ENCODE measurements at places on chromosomes 1 and 21.

DNA sequence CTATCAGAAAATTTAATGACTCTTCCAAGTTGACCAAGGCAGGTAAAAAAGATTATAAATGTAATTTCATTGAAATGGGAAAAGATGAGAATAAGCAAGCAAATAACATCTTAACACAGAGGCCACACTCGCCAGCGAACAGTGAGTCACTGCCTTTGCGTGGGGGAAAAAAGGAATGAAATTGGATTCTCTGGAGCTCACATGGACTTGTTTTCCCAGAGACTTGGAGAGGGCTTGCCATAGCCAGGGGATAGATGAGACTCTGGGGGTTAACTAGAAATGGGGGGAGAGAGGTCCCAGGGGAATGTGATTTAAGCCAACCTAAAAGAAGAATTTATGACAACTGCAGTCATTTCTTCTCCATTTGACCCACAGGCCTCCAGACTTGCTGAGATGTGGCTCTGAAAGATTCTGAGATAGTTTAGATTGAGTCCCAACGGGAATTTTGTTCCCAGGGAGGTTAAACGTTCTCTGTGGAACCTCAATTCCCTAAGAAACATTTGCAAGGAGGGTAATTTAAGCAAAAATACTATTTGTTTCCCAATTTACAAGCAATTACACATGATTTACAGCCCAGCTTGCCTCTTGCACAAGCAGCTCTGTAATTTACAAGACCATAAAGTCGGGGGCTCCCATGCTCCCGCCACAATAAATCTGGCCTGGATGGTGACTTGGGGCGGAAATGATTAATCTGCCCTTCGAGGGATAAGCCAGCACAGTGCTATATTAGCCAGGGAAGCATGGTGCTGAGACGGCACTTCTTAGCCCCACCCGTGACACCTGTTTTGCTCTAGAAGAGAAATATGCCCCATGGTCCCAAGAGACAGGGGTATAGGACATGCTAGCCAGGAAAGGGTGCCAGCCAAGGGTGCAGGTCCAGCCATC, 68.8 kb downstream of the GRIK3 start:
- DNase-seq: no peak

DNA sequence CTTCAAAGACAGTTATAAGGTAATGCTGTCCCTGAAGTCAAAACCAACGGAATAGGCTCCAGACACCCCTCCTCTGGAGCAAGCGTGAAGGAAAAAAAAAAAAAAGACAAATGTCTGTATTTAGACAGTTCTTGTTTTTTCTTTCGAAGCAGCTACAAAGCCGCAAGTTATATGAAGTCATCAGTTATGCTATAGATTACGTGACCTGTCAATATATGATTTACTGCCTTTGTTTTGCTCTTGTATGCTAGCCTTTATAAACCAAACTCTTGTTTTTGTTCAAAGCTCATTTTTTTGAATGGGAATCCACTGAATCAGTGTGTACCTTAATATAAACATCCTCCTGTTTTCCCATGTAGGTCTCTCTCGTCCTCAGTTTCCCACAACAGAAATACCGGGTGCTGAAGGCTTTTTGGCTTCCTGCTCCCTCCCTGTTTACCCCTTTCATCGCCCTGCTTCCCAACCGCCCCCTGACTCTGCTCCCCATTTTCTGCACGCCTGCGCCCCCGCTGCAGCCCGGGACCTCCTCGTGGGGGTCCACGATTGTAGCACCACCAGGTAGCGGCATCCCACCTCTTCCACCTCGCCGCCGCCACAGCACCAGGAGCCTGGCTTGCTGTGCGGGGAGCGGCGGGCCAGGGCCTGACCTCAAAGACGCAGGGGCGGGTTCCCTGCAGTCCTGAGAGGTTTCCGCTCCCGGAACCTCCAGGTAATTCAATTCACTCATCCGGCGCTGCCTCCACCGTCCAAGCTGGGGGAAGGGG, 5.2 kb upstream of the ZNF678 start:
- DNase-seq: no peak

DNA sequence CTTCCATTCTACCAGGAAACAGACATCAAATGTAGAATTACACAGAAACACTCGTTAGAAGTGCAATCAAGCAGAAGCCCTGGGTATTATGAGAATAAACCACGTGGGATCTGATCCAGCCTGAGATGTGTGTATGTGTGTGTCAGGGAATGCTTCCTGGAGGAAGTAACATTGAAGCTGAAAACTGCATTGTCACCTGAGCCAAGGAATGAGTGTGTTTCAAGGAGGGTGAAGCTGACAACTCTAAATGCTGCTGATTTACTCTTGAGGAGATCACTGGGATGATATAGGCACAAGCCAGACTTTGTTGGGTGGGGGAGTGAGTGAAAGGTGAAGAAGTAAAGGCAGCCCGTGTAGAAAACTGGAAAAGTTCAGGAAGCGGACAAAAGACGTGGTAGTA, 27.6 kb downstream of the FAAH start:
- no peak for DNase-seq

DNA sequence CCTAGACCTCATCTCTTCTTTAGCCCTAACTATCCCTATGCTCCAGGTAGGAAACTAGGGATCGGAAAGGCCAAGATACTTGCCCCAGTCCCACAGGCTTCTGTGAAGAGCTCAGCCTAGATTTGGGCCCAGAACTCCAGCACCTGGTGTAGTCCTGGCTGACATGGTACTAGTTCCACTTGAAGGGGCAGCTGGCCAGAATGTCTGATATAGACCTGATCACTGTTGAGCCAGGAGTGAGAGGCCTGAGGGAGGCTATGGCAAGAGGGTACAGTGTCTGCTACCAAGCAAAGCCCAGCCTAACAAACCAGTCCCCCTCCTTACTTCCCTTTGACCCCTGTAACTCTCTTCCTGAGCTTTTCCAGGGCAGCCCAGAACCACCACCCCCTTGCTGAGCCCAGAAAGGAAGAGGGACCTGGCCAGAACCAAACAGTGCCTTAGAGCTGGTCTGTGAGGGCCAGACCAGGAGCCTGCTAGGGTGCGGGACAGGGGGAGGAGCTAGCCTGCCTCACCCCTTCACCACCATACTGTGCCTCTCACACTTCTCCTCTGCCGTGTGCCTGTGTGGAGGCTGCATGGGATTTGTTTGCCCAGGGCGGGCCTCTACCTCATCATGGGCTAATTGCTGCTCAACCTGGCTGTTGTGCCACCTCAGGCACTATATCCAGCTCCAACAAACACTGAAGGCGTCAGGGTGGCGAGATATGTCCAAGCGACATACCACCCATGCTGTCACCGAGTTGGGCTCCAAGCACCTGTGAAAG, 10.9 kb downstream of the POMGNT1 start:
- no peak for DNase-seq

DNA sequence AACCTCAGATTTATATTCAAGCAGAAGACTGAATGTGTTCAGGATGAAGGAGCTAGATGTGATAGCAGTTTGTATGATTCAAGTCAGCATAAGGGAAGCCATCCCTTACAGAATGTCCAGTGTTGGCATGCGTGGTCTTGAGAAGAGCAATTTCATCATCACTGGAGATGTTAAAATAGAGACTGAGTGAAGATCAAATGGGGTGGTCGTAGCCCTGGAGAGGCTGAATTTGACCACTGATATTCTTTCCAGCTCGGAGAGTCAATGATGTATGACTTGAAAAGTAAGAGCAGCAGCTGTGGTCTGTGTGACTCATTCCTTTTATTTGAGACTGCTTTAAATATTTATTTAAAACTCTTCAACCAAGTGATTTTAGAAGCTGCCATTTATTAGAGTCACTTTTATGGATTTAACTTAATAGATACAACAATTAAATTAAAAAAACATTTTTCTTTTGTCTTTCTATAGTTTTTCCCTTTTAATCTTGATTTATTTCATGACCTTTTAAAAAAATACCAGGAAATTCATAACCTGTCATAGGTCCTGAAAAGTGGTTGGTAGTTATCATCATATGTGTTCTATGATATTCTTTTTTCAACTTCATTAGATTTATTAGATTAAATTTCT, 15.5 kb downstream of the FMN2 start:
- no peak for DNase-seq

GRCh38 chr1:31795801-31796621, 19.8 kb downstream of the SPOCD1 start:
- no peak for DNase-seq

GRCh38 chr21:17900281-17900989, 81.3 kb upstream of the C21orf91 start:
- no peak for DNase-seq

- DNase-seq: no peak
These were observed 192.4 kb downstream of the SIPA1L2 start for GRCh38 chr1:232437510-232437909.

DNA sequence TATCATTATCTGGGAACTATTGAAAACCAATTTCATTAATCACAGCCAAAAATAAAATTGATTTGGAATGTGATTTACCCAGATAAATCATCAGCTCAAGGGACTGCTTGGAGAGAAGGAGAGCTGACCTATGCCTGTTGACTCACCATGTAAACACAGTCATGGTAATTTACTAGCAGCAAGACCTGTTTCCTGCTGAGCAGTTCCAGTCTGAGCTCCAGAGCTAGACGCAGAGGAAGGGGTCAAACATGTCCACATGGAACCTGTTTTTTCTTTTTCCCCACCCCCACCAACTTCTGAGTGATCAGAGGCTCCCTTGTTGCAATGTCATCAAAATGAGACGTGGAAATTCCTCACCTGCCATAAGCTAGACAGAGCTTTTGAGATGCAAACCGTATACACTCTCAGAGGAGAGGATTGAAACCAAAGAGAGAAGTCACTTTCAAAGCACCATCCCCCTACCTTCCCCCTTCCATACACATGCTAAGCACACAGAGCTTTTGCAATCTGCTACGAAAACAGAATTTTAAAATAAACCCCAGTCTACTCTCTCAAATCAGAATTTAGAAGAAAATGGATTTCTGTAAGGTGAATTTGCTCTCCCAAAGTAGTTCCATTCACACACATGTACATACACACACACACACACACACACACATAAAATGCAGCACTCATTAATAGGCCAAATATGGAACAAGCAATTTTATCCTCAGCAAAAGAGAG, 55.9 kb upstream of the PTGFRN start:
- DNase-seq: no peak

GRCh38 chr1:32042330-32042729, 28.7 kb downstream of the KHDRBS1 start:
- no peak for DNase-seq

DNA sequence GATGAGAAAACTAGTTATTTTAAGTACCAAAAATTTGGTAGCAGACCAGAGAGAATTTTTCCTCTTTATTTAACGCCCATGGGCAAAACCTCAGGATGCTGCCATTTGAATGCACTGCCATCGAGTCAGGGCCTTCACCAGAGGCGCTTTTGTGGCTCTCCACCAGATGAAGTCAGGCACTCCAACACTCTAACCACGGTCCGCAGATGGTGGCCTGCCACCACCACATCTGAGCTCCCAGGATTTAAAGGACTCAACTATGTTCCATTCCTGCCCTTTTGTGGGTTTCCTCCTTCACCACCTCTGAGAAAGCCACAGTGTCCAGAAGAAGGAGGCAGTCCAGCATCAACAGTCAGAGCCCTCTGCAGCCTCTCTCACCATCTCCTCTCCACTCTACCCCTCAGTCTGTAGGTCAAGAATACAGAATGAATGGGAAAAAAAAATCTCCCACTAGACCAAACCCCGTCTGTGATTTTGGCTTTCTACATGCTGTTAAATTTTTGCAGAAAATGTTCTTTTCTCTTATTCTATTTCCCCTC, 647.4 kb downstream of the USP25 start:
- DNase-seq: no peak

GRCh38 chr1:34898330-34898761, 31.1 kb downstream of the DLGAP3 start:
- DNase-seq: no peak

DNA sequence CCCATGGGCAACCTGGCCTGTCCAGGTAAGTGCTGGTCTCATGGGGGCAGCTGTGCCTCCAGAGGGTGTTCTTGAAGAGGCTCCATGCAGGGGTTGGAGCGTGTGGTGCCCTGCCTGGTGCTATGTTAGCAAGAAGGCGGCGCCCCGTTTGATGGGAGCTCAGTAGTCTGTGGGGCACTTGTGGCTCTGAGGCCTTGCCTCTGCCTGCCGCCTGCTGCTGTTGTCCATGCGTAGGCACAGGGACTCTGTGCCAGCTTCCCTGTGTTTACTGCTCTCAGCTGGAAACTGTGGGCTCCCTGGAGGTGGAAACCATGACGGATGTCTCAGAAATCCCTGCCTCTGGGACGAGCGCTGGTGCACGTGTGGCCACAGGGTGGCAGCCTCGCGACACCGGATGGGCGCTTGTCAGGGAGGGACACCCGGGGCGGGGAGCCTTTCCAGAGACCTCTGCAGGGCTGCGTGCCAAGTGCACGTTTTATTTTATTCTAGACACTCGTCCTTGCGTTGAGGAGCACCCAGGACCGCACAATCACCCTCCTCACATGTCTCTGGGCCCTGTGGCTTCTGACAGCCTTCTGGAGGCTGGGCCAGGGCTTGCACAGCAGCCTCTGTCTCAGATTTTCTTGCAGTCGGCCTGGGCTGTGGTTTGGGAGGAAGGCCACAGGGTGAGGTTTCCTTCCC, 27.1 kb downstream of the SNAP47 start:
- DNase-seq: peak; percentile 79

GRCh38 chr1:176374967-176375569, 87.9 kb upstream of the PAPPA2 start:
- peak; percentile 74 for DNase-seq

GRCh38 chr1:3773572-3774275, 1.2 kb downstream of the SMIM1 start:
- no peak for DNase-seq

- no peak for DNase-seq
These were observed 143.9 kb downstream of the HMGB4 start for GRCh38 chr1:34007760-34008159.

DNA sequence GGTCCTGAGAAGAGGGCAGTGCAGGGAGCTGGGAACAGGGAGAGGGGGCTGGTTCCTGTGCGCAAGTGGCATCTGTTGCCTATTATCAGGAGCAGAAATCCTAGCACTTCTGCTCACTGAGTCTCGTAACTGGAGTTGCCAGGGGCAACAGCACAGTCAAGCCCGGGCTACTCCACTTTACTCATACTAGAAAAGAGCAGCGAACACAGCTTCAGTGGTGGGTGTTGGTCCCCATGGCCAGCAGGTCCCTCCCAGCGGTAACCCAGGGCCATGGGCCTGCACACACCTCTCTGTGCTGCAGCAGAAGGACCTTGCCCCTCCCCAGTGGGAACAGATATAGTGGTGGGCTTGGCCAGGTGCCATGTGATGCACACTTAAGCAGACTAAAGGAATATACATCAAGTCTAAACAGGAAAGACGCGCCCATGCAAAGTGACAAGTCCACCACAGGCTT, 8.5 kb downstream of the PYCR2 start:
- no peak for DNase-seq

DNA sequence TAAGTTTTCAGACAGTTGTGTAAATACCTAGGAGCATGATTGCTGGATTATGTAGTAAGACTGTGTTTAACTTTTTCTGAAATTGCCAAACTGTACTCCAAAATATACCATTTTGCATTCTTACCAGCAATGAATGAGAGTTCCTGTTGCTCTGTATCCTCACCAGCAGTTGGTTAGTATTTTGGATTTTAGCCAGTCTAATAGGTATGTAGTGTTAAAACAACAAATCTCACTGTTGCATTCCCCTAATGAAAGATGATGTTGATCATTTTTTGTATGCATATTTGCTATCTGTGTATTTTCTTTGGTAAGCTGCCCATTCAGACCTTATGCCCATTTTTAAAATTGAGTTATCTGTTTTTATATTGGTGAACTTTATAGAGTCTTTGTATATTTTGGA, 89.9 kb downstream of the RASAL2 start:
- DNase-seq: no peak

- no peak for DNase-seq
These were observed 105.1 kb upstream of the DPH5 start for GRCh38 chr1:101130673-101131072.
